ENCODE measurements at places on chromosomes 5 and 9. TPM values are rescaled to one million over a fixed set of nuclear protein-coding genes. Genes with fewer than 3 reads are reported as not detected.

MYMK gene
- total RNA-seq, result not detected

SLC27A6 gene
- total RNA-seq, result 0.44 TPM

ARHGEF37 gene
- total RNA-seq, result 4.6 TPM

TMC1 gene
- total RNA-seq, result 3.6 TPM

IL31RA gene
- not detected for total RNA-seq

LSM11 gene
- 4.1 TPM for total RNA-seq

MED10 gene
- 30.4 TPM for total RNA-seq

PCA3 gene
- total RNA-seq, result not detected

FANCG gene
- total RNA-seq, result 13.0 TPM

INSYN2B gene
- total RNA-seq, result not detected

CCNI2 gene
- total RNA-seq, result not detected

IL4 gene
- not detected for total RNA-seq
